ENCODE measurements at places on chromosomes 12 and 14.
A peak's percentile ranks its signal among the peaks of the same experiment; 100 is the strongest.

- DNase-seq: no peak
These were observed 106.2 kb downstream of the SMOC1 start for GRCh38 chr14:69985463-69985862.

DNA sequence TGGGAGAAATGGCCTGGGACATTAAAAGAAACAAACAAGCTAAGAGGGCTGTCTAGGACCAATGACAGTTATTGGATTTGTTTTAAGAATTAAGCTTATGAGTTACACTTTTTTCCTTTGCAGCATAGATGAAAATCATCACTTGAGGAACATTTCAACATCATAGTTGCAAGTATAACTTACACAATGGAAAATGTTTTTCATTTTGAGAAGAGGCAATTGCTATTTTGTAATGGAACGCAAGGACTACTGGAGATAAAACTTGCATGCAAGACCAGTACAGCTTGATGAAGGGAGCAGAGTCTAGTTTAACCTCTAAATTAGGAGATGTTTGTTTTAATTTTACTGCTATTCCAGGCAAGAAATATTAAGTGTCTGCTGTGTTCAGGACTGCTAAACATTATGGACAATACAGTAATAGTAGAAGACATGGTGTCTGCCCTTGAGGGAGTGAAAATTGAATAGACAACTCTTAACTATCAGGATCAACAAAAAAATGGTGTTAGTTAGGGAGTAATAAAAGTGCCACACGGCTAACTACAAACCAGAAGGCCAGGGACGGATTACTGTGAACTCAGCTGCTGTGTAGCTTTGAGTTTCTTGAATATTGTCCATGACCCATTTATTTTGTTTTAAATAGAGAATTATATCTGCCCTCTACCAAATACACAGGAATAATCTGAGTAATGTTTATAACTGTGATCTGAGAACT is 374.5 kb downstream of the RAD51B start:
- no peak for DNase-seq

DNA sequence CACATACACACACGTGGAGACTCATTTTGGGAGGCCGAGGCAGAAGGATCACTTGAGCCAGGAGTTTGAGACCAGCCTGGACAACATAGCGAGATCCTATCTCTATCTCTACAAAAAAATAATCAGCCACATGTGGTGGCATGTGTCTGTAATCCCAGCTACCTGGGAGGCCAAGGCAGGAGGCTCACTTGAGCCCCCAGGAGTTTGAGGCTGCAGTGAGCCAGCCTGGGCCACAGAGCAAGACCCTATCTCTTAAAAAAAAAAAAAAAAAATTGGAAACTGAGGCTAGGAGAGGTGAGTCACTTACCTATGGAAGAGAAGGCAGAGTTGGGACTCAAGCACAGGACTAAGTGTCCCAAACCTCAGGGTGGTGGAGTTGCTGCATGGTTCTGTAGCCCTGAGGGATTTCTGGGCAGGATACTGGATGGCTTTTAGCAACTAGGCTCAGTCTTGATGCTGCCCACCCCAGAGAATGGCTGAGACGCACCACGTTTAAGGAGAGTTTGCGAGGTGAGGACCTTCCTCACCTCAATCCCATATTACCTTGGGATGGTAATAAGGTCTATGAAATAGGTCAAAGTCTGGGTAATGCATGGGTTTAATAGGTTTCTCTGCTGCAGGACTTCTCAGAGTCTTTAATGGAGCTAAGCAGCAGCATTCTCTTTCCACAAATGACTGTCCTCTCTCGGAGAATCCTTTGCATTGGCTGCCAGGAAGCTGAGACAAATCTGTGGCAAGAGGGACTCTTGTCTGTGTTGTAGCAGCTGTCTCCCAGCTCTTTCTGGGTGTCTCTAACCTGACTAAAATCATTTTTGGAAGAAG is 35.6 kb downstream of the SH2B3 start:
- DNase-seq: no peak

DNA sequence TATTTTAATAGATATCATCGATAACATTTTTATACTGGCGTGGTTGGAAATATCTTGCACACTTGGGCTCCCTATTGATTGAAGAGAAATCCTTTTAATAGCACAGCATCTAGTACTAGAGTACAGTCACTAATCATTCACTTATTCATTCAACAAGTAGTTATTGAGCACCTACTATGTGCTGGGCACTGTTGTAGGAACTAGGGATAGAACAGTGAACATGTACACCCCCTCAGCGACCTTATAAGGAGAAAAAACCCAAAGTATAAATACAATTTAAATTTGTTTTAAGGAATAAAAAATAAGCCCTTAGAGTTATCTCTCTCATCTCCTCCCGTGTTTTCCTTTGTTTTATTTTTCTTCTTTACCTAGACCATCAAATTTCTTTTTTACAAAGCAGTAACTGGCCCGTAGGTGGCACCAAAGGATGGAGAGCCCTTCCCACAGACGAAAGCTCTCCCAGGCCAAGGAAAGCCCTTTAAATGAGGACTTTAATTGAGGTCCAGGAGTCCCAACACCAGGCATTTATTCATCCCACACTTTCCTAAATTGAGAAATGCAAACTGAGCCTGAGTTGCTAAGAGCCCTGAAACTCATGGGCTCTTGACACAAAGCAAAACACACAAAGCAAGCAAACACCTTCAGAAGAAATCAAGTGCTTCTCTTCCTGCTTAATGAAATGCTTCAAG is 29.0 kb downstream of the PEBP1 start:
- peak; percentile 11 for DNase-seq

- DNase-seq: no peak
These were observed 11.2 kb downstream of the BCL2L14 start for GRCh38 chr12:12081836-12082497.

- no peak for DNase-seq
These were observed 31.0 kb downstream of the SAMD4A start for GRCh38 chr14:54597795-54598443.

- DNase-seq: no peak
These were observed 17.5 kb upstream of the SLCO1B3 start for GRCh38 chr12:20792971-20793370.

DNA sequence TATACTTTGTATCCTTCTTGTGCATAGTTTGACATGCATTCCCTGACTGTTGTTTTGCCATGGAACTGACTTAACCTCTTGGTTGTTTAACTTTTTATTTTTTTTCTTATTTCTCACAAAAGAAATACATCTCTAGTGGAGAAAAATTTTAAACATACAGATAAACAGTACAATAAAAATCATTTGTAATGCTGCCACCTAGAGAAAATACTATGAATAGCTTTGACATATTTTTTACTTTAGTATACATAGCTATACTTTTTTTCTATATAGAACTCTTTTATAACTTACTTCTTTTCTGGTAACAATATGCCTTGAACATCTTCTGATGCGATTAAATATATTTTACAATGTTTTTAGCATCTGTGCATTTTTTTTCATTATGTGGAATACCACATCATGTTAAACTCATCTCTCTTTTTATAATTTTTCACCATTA is 184.5 kb downstream of the AKAP6 start:
- no peak for DNase-seq

DNA sequence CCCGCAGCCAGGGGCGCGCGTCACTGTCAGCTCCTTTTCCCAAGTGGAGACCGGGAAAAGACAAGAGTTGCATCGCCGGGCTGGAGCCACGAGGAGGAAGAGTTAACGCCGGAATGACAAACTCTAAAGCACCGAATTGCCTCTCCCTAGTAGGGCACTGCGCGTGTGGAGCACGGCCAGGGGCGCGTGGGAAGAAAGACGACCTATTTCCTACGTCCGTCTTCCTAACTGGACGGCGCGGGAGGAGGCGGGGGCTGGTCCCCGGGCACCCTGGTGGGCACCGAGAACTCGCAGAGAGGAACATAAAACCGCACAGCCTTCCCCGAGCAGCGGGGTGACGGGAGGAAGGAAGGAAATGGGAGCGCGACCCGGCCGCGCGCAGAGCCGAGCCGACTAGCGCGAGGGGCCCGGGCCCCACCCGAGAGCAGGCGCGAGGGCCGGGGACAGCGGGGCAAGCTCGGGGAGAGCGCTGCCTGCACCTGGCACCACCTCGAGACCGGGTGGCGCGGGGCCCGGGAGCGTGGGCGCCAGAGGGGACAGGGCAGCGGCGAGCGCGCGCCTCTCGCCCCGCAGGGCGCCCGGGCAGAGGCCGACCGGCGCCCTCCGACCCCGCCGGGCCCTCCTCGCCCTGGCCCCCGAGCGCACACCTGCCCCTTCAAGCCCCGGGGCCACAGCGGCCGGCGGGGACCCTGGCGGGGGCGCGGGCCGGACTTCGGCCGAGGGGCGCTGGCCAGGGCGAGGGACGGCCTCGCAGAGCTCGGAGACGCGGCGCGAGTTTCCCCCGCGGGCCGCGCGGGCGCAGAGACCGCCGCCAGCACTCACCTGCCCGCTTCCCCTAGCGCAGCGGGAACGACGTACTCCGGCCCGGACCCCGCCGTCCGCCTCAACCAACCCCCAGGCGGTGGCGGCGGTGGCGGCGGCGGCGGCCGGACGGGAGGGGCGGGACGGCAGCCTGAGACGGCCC is at the start of gene SETD3:
Gene SETD3, minus strand, starts transcription at position 954 of the 964 bp plus-strand sequence. CDS start 15,054 bp downstream, outside the sequence.
- DNase-seq: no peak

DNA sequence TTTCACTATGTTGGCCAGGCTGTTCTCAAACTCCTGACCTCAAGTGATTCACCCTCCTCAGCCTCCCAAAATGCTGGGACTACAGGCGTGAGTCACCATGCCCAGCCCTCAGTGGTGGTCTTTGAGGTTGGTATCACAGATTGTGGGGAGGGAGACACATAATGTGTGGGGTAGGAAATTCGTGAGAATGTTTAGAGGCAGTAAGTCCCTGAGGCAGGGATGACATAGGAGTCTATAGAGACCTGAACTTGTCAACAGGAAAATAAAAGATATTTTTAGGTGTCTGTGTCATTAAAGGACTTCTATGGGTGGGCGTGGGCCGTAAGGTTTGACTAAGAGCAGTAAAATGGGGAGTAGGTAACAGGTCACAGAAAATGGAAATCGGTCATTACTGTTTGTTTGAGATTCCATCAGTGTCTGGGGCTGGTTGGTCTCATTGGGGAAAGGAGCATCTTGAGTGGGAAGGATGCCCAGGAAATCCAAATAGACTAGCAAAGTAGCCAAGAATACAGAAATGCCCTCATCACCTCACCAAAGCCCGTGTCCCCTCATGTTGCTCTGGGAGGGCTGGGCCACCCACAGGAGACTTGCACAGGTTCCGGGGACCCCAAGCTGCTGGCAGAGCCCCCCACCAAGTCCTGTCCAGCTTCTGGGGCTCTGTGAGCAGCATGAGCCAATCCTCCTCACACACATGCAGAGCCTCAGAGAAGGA is 63.6 kb upstream of the BCL2L14 start:
- DNase-seq: no peak

- no peak for DNase-seq
These were observed 2.7 kb downstream of the APPL2 start for GRCh38 chr12:105233041-105233905.

- DNase-seq: no peak
These were observed 77.8 kb downstream of the PTPRB start for GRCh38 chr12:70559390-70559789.

GRCh38 chr14:91270619-91271018 is 26.1 kb upstream of the GPR68 start:
- no peak for DNase-seq

DNA sequence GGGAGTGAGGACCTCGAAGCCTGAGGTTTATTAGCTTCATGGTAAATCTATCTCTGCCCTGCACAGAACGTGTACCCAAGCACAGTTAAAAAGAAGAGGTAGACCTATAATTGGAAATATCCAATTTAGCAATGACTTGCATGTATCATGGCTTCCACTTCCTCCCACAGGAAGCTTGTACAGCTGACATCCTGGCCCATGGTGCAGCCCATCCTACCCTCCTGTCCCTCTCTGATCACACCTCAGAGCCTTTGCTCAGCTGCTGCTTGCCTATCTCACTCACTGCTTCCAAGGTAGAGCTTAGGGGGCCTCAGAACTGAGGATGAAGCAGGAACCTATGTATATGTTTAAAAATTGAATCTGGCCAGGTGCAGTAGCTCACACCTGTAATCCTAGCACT is 4.3 kb upstream of the BCDIN3D start:
- DNase-seq: no peak

DNA sequence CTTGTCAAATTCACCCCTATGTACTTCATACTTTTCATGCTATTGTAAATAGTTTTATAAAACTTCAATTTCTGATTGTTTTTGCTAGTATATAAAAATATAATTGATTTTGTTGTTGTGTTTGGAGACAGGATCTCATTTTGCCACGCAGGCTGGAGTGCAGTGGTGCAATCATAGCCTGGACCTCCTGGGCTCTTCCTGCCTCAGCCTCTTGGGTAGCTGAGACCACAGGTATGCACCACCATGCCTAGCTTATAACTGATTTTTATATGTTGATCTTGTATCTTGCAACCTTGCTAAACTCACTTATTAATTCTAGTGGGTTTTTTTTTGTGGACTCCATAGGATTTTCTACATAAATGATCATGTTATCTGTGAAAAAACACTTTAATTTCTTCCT is 23.5 kb downstream of the ATP5MC2 start:
- DNase-seq: no peak

DNA sequence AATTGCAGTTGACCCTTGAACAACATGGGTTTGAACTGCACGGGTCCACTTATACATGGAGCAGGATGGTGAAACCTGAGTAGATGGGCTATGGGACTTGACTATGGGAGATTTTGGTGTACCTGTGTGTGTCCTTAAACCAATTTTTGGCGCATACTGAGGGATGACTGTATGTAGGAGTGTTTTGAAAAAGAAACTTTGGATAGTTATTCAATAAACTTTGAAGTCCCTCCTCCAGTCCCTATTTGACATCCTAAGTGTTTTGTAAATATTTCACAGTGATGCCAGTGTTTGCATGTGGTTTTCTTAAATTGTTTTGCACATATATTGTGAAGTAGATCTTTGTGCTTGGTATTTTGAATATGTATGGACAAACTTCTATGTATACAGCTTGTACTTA is 12.4 kb downstream of the KTN1 start:
- DNase-seq: no peak

DNA sequence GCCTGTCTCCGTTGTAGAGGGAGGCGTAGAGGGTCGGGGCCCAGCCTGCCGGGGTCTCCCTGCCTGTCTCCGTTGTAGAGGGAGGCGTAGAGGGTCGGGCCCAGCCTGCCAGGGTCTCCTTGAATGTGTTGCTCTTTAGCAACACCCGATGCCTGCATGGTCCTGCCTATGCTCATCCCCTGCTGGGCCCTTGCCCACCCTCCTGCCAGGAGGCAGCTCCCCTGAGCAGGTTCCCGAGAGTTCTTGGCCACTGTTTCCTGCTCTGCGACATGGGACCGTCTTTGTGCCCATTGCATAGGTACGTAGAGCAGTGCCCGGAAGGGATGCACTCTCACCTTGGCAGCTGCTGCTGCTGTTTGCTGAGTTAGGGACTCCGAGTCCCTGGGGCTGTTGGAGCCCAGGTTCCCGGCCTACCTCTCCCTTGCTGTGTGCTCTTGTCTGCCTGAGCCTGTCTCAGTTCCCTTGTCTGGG is 3.3 kb downstream of the KIF26A start:
- DNase-seq: no peak

- no peak for DNase-seq
These were observed 258.4 kb downstream of the AKAP6 start for GRCh38 chr14:32587461-32587860.

DNA sequence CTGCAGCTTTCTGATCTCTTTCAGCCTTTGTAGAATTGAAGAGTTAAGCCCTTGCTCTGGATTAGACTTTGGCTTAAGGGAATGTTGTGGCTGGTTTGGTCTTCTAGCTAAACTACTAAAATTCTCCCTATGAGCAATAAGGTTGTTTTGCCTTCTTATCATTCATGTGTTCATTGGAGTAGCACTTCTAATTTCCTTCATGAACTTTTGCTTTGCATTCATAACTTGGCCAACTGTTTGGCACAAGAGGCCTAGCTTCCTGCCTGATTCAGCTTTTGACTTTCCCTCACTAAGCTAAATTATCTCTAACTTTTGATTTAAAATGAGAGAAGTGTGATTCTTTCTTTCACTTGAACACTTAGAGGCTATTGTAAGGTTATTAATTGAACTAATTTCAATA is 384.3 kb downstream of the RAD51B start:
- DNase-seq: no peak
